Activated T-cell treated with anti-CD3 and anti-CD28 coated beads for 4 hours (primary cell): ENCODE measurements at places on chromosomes 7 and 10.

- DNase-seq = no peak
Observed at GRCh38 chr10:73865459-73866442, 8.6 kb downstream of the CAMK2G start.

- no peak for DNase-seq
Observed at GRCh38 chr10:23538968-23539367, 100.1 kb downstream of the OTUD1 start.

GRCh38 chr10:1378473-1378872, 322.3 kb downstream of the WDR37 start:
- no peak for DNase-seq

GRCh38 chr7:17233603-17234002, 64.8 kb upstream of the AHR start:
- no peak for DNase-seq

DNA sequence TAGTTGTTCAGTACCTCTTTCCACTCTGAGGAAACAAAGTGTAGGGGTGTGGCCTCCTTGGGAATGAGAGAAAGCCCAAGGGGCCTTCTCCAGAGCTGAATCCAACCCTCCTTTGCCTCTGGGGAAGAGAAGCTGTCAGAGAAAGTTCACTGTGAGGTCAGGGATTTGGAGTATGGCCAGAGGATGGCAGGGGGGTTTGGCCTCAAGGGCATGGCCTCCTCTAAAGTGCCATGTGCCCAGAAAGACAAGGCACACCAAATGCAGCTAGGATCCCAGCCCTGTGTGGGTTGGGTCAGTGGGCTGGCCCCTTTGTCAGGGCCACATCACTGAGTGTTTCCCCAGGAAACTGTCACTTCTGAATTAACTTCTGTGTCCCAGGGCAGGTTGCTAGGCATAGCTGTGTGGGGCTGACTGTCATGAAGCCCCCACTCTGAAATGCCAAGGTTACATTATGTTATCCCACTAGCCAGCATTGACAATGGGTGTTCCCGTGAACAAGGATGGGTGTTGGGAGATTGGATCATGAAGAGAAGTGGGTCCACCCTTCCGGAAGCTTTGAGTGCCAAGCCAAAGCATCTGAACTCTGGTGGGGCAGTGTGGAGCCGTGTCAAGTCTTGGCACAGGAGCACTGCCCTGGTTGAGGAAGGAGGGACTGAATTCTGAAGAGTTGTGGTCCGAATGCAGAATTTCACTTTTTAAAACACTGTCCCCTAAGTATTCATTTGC, 123.3 kb downstream of the ZMIZ1 start:
- no peak for DNase-seq

DNA sequence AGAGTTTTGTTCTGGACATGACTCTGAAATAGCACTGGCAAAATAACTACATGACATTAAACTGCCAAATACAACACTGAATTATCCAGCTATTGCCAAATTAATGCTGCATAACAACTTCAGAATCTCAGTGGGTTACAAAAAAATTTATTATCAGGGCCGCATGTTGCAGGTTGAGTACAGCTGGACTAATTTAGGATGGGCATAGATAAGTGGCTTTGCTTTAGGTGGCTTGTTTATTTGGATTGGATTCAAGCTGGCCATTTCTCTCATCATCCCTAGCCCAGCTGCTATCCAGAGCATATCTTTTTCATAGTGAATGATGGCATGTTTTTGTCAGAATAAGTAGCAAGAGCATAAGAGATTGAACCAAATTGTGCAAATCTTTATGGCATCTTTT, 1277.1 kb downstream of the REEP3 start:
- DNase-seq = no peak
